ENCODE measurements at places on chromosomes 13 and 19.

DNA sequence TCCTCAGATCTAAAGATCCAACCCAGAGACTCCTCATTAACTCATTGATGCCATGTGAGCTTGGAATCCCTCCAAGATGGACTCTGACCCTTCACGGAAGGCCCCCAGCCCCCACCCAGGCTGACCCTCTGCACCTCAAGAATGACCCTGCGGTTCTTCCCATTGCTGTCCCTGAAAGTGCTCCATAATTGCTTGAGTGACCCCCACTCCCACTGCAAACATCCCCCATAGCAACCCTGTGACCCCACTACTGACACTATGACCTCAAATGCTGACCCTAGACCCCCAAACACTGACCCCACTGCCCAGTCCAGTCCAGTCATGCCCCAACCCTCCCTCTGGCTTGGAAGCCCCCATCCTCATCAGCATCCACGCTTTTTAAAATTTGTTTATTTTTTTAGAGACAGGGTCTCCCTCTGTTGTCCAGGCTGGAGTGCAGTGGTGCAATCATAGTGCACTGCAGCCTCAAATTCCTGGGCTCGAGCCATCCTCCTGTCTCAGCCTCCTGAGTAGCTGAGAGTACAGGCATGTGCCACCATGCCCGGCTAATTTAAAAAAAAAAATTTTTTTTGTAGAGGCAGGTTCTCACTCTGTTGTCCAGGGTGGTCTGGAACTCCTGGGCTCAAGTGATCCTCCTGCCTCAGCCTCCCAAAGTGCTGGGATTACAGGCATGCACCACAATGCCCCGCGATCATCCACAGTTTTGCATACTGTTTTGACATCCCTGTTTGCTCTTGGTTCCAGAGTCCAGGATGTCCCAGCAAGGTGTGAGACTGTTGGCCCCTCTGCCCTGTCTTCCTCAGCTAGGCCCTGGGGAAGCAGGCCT is 855 bp downstream of the LYL1 start:
- peak overlapping the region; percentile 23 for H3K4me3 ChIP-seq
- H3K36me3 ChIP-seq, result no peaks in the 10 kb centered on the region
- peaks cover 24% of the 10 kb centered on the region for H3K4me1 ChIP-seq
- no peak for DNase-seq
- peaks cover 61% of the 10 kb centered on the region for H3K27me3 ChIP-seq

- peaks cover 58% of the 10 kb centered on the region for H3K27me3 ChIP-seq
- H3K4me3 ChIP-seq, result peak overlapping the region; percentile 39
- peaks cover 23% of the 10 kb centered on the region for H3K4me1 ChIP-seq
- DNase-seq, result peak; percentile 64
Observed at GRCh38 chr19:46639358-46640182, 3.6 kb upstream of the GNG8 start.

DNA sequence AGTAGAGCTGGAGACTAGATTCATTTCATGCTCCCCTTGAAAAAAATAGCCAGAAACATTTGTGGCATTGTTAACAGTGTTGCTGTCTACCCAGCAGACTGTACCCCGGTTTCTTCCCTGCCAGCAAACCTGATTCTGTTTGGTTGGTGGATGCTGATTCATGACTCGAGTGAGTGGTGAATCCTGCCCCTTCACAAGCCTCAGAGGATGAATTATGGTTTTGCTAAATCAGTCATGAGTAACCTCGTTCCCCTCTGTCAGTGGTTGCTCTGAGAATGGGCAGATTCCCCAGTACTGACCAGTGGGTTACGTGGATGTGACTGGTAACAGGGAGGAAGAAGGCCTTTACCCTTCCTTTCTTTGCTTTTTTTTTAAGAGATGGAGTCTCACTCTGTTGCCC is 10.1 kb downstream of the NLRP12 start:
- no peaks in the 10 kb centered on the region for H3K36me3 ChIP-seq
- DNase-seq, result no peak
- no peak overlapping the region for H3K4me3 ChIP-seq
- H3K27me3 ChIP-seq, result no peaks in the 10 kb centered on the region
- H3K27ac ChIP-seq, result no peak overlapping the region

DNA sequence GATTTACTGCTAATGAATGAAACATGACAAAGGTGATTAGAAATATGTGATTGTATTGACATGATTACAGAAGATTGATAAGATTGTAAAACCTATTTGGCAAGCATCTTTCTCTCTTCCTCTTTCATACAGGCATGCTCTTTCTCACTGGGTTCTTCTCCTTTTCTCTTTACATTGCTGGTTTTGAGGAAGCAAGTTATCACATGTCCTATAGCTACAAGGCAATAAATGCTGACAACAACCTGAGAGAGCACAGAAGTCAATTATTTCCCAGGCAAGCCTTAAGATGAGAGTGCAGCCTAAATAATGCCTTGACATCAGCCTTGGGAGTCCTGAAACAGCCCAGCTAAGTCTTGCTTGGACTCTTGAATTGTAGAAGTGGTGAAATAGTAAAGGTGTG is 875.0 kb downstream of the SLITRK1 start:
- H3K36me3 ChIP-seq, result no peaks in the 10 kb centered on the region
- no peak overlapping the region for H3K4me3 ChIP-seq
- no peaks in the 10 kb centered on the region for H3K4me1 ChIP-seq
- no peaks in the 10 kb centered on the region for H3K27me3 ChIP-seq
- H3K27ac ChIP-seq, result no peak overlapping the region
- no peak for DNase-seq

DNA sequence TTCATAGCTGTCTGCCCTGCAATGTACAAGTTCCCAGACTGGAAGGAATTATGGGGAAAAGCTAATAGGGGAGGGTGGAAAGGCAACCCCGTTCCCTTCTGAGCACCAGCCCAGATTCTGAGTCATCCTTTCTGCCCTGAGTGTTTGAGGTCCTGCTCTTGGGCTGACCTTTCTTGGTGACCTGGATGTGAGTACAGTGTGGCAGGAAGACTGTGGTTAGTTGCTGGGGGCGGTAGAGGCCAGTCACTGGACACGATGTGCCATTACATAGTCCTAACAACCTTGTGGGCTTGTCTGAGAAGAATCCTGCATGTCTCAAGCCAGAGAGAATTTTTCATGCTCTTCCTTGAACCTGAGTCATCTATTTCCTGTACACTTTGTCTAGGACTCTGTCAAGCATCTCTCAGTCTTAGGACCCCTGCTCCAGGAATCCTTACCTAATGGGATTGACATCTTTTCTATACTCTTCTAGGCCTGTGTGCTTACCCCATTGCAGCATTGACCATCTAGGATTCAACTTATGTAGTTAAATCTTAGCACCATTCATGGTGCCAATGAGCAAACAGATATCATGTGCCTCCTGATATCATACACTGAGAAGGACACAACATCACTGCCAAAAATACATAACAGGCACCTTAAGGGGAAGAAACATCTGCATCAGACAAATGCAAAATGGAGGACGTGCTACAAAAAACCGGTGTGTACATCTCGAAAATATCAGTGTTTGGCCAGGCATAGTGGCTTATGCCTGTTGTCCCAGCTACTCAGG is 8.1 kb upstream of the ANGPTL4 start:
- no peak overlapping the region for H3K4me3 ChIP-seq
- peak overlapping the region; percentile 31 for H3K27ac ChIP-seq

DNA sequence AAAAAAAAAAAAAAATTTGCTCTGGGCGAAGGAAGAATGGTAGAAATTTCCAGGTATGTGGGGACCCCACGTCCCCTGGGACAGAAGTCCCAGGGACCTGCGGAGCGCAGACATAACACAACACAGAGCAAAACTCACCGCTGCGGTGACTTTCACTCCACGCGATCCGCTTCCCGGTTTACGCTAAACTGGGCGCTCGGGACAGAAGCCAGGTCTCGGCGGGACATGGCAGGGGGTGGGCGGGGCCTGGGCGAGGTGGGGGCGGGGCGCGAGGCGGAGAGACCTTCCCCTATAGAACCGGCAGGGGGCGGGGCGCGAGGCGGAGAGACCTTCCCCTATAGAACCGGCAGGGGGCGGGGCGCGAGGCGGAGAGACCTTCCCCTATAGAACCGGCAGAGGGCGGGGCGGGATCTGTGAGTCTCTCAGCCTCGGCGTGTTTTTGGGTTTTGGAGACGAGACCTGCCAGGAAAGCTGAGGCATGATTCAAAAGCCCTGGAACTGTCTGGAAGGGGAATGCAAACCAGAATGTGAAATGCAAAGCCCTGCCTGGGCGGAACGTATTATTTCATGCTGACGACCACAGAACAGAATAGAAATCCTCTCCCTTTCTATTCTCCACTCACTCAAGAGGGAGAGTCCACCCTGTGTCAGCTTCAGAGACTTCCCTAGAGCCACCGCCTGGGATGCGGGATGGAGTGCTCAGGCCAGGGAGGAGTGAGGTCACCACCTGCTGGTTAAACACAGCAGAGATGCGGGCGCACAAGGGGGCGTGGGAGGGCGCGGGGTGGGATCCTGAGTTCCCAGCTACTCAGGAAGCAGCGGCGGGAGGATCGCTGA is 20.2 kb upstream of the ERVV-1 start:
- H3K4me3 ChIP-seq, result peak overlapping the region; percentile 64
- peaks cover 4% of the 10 kb centered on the region for H3K4me1 ChIP-seq
- DNase-seq, result peak; percentile 74
- peak overlapping the region; percentile 83 for H3K27ac ChIP-seq
- H3K36me3 ChIP-seq, result peaks cover 4% of the 10 kb centered on the region

- no peak for DNase-seq
- no peak overlapping the region for H3K27ac ChIP-seq
- H3K4me1 ChIP-seq, result no peaks in the 10 kb centered on the region
- H3K27me3 ChIP-seq, result no peaks in the 10 kb centered on the region
- no peaks in the 10 kb centered on the region for H3K36me3 ChIP-seq
Observed at GRCh38 chr13:70694996-70695715, 586.9 kb upstream of the KLHL1 start.

- no peak for DNase-seq
- no peaks in the 10 kb centered on the region for H3K27me3 ChIP-seq
- no peak overlapping the region for H3K27ac ChIP-seq
- H3K4me3 ChIP-seq, result no peak overlapping the region
- no peaks in the 10 kb centered on the region for H3K4me1 ChIP-seq
Observed at GRCh38 chr13:21336609-21337349, 122.3 kb downstream of the ZDHHC20 start.

- no peak overlapping the region for H3K27ac ChIP-seq
- no peak overlapping the region for H3K4me3 ChIP-seq
Observed at GRCh38 chr13:37667702-37668101, 69.1 kb upstream of the POSTN start.

GRCh38 chr13:99434258-99434788 is 66.9 kb upstream of the TM9SF2 start:
- H3K27me3 ChIP-seq, result peaks cover 7% of the 10 kb centered on the region
- H3K27ac ChIP-seq, result no peak overlapping the region
- no peak overlapping the region for H3K4me3 ChIP-seq
- peaks cover 9% of the 10 kb centered on the region for H3K4me1 ChIP-seq

DNA sequence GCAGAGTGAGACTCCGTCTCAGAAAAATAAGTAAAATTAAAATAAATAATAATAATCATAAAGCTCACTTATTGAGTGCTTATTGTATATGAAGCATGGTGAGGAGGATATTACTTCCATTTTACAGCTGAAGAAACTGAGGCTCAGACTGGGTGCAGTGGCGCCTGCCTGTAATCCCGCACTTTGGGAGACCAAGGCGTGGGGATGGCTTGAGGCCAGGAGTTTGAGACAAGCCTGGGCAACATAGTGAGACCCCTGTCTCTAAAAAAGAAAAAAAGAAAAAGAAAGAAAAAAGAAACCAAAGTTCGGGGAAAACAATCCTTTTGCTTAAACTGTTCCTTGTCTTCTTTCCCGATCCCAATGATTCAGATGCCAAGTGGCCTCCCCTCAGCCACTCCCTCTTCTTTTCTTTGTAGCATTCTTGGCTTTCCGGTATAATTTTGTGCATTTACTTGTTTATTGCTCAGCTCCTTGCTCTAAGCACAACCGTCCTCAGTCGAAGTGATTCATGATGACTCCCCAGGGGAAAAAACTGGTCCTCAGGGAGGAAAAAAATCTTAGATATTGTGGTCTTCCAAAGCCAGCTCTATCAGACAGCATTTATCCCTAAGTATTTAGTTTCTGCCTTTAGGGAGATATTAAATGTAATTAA is 965 bp upstream of the EIF3G start:
- H3K36me3 ChIP-seq, result peaks cover 26% of the 10 kb centered on the region
- no peak overlapping the region for H3K4me3 ChIP-seq

DNA sequence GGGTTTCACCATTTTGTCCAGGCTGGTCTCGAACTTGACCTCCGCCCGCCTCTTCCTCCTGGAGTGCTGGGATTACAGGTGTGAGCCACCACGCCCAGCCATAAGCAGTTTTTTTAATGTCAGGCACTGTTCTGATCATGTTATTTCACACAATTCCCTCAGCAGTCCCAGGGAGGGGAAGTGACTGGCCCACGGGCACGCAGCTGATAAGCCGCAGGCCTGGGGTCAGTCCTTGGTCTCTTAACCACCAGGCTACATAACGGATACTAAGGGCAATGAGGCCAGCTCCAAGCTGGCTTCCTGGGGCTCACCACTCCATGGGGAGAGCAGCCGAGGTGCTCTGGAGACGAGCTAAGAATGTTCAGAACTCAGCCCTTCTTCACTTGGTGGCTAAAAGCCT is 13.5 kb downstream of the BRSK1 start:
- H3K4me3 ChIP-seq, result no peak overlapping the region
- DNase-seq, result no peak
- peaks cover 4% of the 10 kb centered on the region for H3K4me1 ChIP-seq
- no peak overlapping the region for H3K27ac ChIP-seq

GRCh38 chr19:7739801-7740681 is 7.3 kb downstream of the CD209 start:
- DNase-seq, result no peak
- H3K27ac ChIP-seq, result no peak overlapping the region
- H3K4me1 ChIP-seq, result no peaks in the 10 kb centered on the region
- peaks cover 3% of the 10 kb centered on the region for H3K27me3 ChIP-seq

DNA sequence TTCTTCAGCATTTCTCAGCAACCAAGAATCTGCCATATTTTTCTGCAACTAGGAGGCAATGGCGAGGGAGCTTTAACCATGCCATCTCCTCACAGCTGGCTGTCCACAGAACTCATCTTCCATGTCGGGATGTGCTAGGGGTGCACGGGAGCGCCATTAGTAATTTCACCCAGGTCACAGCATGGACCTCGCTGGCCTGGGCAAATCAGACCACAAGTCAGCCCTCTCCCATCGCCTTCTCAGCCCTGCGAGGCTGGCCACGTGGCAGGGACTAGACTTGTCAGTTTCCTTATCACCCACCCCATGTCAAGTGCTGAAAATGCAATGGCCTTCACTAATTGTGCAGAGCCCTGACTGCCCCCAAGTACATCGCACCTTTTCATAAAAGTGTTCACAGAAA is 15.7 kb downstream of the COL4A1 start:
- H3K27me3 ChIP-seq, result no peaks in the 10 kb centered on the region
- no peaks in the 10 kb centered on the region for H3K4me1 ChIP-seq
- DNase-seq, result no peak
- no peak overlapping the region for H3K27ac ChIP-seq
- no peaks in the 10 kb centered on the region for H3K36me3 ChIP-seq

GRCh38 chr13:29472332-29472961 is 123.0 kb downstream of the SLC7A1 start:
- H3K36me3 ChIP-seq, result no peaks in the 10 kb centered on the region
- no peak for DNase-seq
- H3K27ac ChIP-seq, result no peak overlapping the region
- H3K27me3 ChIP-seq, result no peaks in the 10 kb centered on the region
- no peaks in the 10 kb centered on the region for H3K4me1 ChIP-seq

GRCh38 chr13:19178901-19179593 is 2.6 kb downstream of the TUBA3C start:
- no peaks in the 10 kb centered on the region for H3K36me3 ChIP-seq
- no peaks in the 10 kb centered on the region for H3K27me3 ChIP-seq
- no peak for DNase-seq
- H3K27ac ChIP-seq, result no peak overlapping the region
- no peak overlapping the region for H3K4me3 ChIP-seq

- no peak for DNase-seq
- H3K27me3 ChIP-seq, result no peaks in the 10 kb centered on the region
- H3K4me3 ChIP-seq, result no peak overlapping the region
- H3K4me1 ChIP-seq, result no peaks in the 10 kb centered on the region
- peaks cover 41% of the 10 kb centered on the region for H3K36me3 ChIP-seq
Observed at GRCh38 chr19:32935629-32936028, 36.1 kb downstream of the CEP89 start.
